ENCODE measurements at places on chromosomes 5 and 9. TPM values are rescaled to one million over a fixed set of nuclear protein-coding genes. Genes with fewer than 3 reads are reported as not detected.

SLC4A9 gene
- not detected for total RNA-seq

POLR3G gene
- total RNA-seq, result 20.5 TPM

FOXD4L6 gene
- total RNA-seq, result not detected

TRIM41 gene
- total RNA-seq, result 13.6 TPM

SIL1 gene
- total RNA-seq, result 106 TPM

GRIN1 gene
- under 0.01 TPM for total RNA-seq

CXXC5 gene
- 53.7 TPM for total RNA-seq

PCDHGA3 gene
- 1.7 TPM for total RNA-seq

TMC1 gene
- under 0.01 TPM for total RNA-seq

GOLM1 gene
- total RNA-seq, result 73.2 TPM

MCC gene
- 63.3 TPM for total RNA-seq

RAD50 gene
- 21.1 TPM for total RNA-seq

GDA gene
- not detected for total RNA-seq

FGF1 gene
- total RNA-seq, result 9.6 TPM

NUTM2G gene
- total RNA-seq, result not detected

AK8 gene
- under 0.01 TPM for total RNA-seq

FOXI1 gene
- total RNA-seq, result under 0.01 TPM

FREM1 gene
- total RNA-seq, result not detected

HMCN2 gene
- under 0.01 TPM for total RNA-seq

CDX1 gene
- total RNA-seq, result 0.38 TPM

DDX4 gene
- total RNA-seq, result 0.28 TPM

LCN9 gene
- total RNA-seq, result not detected

SPATA31D4 gene
- not detected for total RNA-seq

GPX8 gene
- total RNA-seq, result 165 TPM

TEX48 gene
- not detected for total RNA-seq

MRPS30 gene
- 70.2 TPM for total RNA-seq

GABRA1 gene
- total RNA-seq, result not detected

SOX30 gene
- not detected for total RNA-seq

ARHGEF39 gene
- total RNA-seq, result 3.6 TPM

MRPS2 gene
- 9.6 TPM for total RNA-seq

All from regular cardiac myocyte (primary cell).